IMR-90 (cell line): ENCODE measurements at places on chromosomes 7 and 10. TPM values are rescaled to one million over a fixed set of nuclear protein-coding genes. Genes with fewer than 3 reads are reported as not detected.
A peak's percentile ranks its signal among the peaks of the same experiment; 100 is the strongest.

SUGCT gene
- 5.9 and 7.5 TPM in 2 replicates for total RNA-seq

ZNF117 gene
- total RNA-seq, result 2.9 and 4.4 TPM in 2 replicates

TTYH3 gene
- total RNA-seq, result 5.6 and 6.1 TPM in 2 replicates

ZKSCAN1 gene
- total RNA-seq, result 30.3 and 40.7 TPM in 2 replicates

RELN gene
- 19.4 and 23.7 TPM in 2 replicates for total RNA-seq

CRYGN gene
- total RNA-seq, result not detected in 2 replicates

ZNF735 gene
- total RNA-seq, result not detected in 2 replicates

GRCh38 chr10:78365694-78366093 is 332.0 kb downstream of the RPS24 start:
- peaks cover 72% of the 10 kb centered on the region for H3K27me3 ChIP-seq
- no peaks in the 10 kb centered on the region for H3K36me3 ChIP-seq
- no peak overlapping the region for H3K27ac ChIP-seq
- no peak overlapping the region for H3K4me3 ChIP-seq
- peak; percentile 16 for DNase-seq

DNA sequence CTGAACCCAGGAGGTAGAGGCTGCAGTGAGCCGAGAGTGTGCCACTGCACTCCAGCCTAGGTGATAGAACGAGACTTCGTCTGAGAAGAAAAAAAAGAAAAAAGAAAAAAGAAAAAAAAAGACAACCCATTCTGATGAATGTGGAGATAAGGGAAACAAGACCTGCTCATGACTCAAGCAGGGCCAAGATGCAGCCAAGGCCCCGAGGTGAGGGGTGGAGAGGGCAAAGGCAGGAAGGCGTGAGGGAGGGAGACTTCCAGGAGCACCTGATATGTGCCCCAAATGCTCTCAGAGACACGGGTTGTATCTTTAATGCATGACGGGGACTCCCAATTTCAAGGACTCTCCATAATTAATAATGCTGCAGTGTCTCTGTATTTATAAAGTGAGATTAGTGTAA is 134.6 kb downstream of the PIP4K2A start:
- no peak overlapping the region for H3K4me3 ChIP-seq
- H3K27ac ChIP-seq, result no peak overlapping the region
- no peaks in the 10 kb centered on the region for H3K27me3 ChIP-seq
- DNase-seq, result no peak
- peaks cover 12% of the 10 kb centered on the region for H3K36me3 ChIP-seq

- no peaks in the 10 kb centered on the region for H3K27me3 ChIP-seq
- H3K27ac ChIP-seq, result peak overlapping the region; percentile 17; the same call in 1 of the 2 replicates
- no peak for DNase-seq
- H3K4me1 ChIP-seq, result peaks cover 25% of the 10 kb centered on the region
Measured at GRCh38 chr7:134783294-134784069, 4.0 kb downstream of the CALD1 start.

GRCh38 chr7:100077205-100077604 is 4.3 kb downstream of the ZNF3 start:
- no peak overlapping the region for H3K4me3 ChIP-seq
- H3K27me3 ChIP-seq, result no peaks in the 10 kb centered on the region
- H3K4me1 ChIP-seq, result peaks cover 3% of the 10 kb centered on the region; the same call in 1 of the 2 replicates
- peaks cover 67% of the 10 kb centered on the region for H3K36me3 ChIP-seq
- no peak overlapping the region for H3K27ac ChIP-seq

- H3K27ac ChIP-seq, result no peak overlapping the region
- peaks cover 41% of the 10 kb centered on the region for H3K27me3 ChIP-seq
- no peak for DNase-seq
Measured at GRCh38 chr7:100895956-100896731, 456 bp upstream of the ACHE start.

DNA sequence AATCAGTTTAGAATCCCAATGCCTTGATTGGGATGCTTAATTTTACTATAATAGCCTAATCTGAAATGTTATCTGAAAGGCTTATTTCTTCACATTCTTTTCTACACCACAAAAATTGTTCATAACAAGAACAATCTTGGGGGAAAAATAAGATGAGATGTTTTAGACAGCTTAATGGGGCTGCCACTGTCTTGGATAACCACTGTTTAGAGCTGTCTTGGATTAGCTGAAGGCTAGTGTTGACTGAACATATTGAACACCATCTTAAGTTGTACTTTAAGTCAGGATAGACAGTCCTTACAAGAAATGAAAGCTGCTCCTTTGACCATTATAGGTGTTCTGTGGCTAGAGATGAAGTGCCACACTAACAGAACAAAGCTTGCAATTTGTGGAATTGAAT is 501.3 kb downstream of the GFRA1 start:
- H3K4me3 ChIP-seq, result no peak overlapping the region
- no peak overlapping the region for H3K27ac ChIP-seq
- H3K27me3 ChIP-seq, result no peaks in the 10 kb centered on the region
- no peak for DNase-seq
- H3K36me3 ChIP-seq, result no peaks in the 10 kb centered on the region

DNA sequence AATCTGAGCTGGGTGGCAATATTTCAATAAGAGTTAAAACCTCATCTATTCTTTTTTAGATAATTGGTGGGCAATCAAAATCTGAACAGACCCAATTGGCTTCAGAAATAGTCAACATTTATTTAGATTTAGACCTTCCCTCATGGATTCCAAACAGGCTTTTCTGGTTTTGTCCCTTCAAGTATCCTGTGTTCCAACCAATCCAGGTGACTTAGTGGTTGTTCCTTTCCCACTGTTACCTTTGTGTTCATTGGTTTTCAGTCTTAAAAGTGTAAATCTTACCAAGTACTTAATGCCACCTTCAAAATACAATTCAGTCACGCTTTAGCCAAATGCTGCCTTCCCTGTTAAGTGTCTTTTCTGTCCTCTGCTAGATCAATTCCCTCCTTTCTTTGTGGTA is 85.9 kb downstream of the AHR start:
- no peaks in the 10 kb centered on the region for H3K36me3 ChIP-seq
- no peak overlapping the region for H3K27ac ChIP-seq
- H3K4me3 ChIP-seq, result no peak overlapping the region
- H3K4me1 ChIP-seq, result peaks cover 3% of the 10 kb centered on the region; the same call in 1 of the 2 replicates
- no peaks in the 10 kb centered on the region for H3K27me3 ChIP-seq
- no peak for DNase-seq

DNA sequence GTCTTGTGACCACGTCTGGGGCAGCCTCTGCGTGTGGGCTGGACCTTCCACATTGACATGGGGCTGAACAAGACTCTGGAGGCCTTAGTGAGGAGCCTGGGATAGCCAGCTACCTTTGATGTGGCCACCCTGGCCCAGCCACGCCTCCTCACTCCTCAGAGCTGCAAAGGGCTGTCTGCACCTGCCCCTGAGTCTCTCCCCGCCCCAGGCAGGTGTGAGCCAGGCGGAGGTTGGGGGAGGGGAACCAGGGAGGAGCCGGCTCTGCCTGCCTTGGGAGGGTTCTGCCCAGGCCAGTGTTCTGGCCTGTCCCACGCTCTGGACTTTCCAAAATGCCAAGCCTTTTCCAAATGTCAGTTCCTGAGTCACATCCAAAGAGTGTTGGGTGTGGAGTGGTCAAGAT is 72.2 kb downstream of the GTF2IRD1 start:
- H3K27ac ChIP-seq, result no peak overlapping the region
- H3K36me3 ChIP-seq, result peaks cover 58% of the 10 kb centered on the region
- H3K4me3 ChIP-seq, result no peak overlapping the region

- no peaks in the 10 kb centered on the region for H3K36me3 ChIP-seq
- H3K27ac ChIP-seq, result no peak overlapping the region
- no peaks in the 10 kb centered on the region; the same call in 1 of the 2 replicates for H3K4me1 ChIP-seq
- no peaks in the 10 kb centered on the region for H3K27me3 ChIP-seq
- DNase-seq, result no peak
- H3K4me3 ChIP-seq, result no peak overlapping the region
Measured at GRCh38 chr7:40701836-40702551, 567.2 kb downstream of the SUGCT start.

DNA sequence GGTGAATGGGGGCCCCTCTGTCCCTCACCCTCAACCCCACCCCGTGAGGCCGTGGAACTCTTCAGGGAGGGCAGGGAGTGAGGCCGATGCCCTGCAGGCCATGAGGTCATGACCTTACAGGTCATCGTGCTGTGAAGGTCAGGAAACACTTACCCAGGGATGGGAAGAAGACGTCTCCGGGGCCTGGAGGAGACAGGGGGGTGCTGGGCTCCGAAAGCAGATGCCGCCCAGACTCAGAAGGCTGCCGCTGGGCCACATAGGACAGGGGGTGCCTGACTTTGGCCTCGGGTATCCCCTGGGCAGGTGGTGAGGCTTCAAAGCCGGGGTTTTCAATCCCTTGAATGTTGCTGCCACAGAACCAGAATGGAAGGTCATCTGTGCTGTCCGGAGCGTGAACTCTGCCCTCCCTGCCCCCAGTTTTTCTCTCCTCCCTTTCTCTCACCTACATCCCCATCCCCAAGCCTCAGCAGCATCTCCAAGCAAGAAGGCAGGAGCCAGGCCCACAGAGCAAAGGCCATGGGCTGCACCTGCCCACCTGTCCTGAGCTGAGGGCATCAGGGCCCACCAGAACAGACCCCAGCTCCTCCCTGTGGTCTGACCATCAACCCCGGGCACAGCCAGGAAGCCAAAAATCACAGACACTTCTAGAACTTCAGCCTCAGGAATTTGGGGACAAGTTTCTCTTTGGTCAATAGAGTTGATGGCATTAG is 21.6 kb downstream of the VSIR start:
- H3K4me1 ChIP-seq, result peaks cover 7% of the 10 kb centered on the region; the same call in 1 of the 2 replicates
- H3K27ac ChIP-seq, result no peak overlapping the region
- H3K4me3 ChIP-seq, result no peak overlapping the region
- DNase-seq, result no peak

- DNase-seq, result peak; percentile 77
- H3K27ac ChIP-seq, result no peak overlapping the region
- H3K4me3 ChIP-seq, result no peak overlapping the region
- H3K4me1 ChIP-seq, result 0 out of 2 replicates have a peak, but pooled peaks cover 2% of the 10 kb centered on the region
Measured at GRCh38 chr7:24576171-24577025, 3.1 kb downstream of the PALS2 start.

- DNase-seq, result no peak
- no peaks in the 10 kb centered on the region for H3K36me3 ChIP-seq
- no peak overlapping the region for H3K4me3 ChIP-seq
Measured at GRCh38 chr10:132856869-132857524, 71.0 kb upstream of the NKX6-2 start.

DNA sequence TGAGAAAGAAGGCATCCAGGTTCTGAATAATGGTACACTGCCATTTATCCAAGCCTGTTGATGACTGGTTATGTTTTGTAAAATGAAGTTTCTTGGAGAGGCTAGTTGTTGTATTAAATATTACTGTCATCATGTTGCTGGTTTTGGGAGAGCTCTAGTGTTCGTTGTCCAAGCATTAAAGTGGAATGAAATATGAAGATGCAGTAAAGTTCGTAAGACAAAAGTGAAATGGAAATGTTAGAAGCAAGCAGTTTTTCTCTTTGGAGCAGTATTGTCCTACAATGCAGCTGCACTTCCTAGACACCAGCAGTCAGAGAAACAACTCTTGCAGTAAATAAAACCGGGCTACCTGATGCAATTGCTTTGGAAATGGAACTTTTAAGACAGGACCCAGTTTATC is 156.8 kb upstream of the FZD1 start:
- 0 out of 2 replicates have a peak, but pooled peaks cover 1% of the 10 kb centered on the region for H3K36me3 ChIP-seq
- DNase-seq, result no peak
- peaks cover 2% of the 10 kb centered on the region for H3K4me1 ChIP-seq
- no peak overlapping the region for H3K4me3 ChIP-seq
- H3K27ac ChIP-seq, result no peak overlapping the region
- no peaks in the 10 kb centered on the region for H3K27me3 ChIP-seq

GRCh38 chr7:144588559-144589051 is 185.1 kb upstream of the NOBOX start:
- H3K27me3 ChIP-seq, result no peaks in the 10 kb centered on the region
- DNase-seq, result no peak
- H3K4me1 ChIP-seq, result no peaks in the 10 kb centered on the region
- no peak overlapping the region for H3K27ac ChIP-seq

DNA sequence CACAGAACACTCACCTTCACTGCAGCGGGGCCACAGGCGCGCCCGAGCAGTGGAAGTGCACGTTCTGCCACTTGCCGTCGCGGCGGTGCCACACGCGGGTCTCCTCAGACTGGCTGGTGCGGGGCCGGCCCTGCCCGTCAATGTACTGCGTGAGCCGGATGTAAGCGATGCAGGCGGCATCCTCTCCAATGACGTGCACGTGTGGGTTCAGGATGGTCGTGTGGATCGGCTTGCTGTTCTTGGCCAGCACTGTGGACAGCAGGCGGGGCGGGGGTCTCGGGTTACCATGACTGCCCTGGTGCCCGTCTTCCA is 19.2 kb downstream of the YKT6 start:
- H3K36me3 ChIP-seq, result no peaks in the 10 kb centered on the region; the same call in 1 of the 2 replicates
- peaks cover 24% of the 10 kb centered on the region for H3K27me3 ChIP-seq
- H3K4me1 ChIP-seq, result no peaks in the 10 kb centered on the region
- no peak for DNase-seq
- no peak overlapping the region for H3K4me3 ChIP-seq
- H3K27ac ChIP-seq, result no peak overlapping the region

DNA sequence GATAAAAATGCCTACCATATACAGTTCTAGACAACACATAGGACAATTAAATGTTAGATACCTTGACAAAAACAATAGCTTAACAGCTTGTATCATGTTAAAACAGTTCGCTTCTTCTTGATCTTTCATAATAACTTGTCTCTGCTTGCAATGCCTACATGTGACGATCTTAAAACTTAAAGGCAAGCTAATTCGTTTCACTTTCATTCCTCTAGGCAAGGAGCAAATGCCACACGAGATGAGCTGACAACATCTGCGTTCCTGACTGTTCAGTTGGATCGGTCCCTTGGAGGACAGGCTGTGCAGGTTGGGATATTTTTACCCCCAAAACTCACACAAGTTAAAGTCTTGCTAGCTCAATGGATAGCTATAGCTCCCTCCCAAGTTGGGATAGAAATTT is 51.6 kb upstream of the ARL4A start:
- H3K27me3 ChIP-seq, result no peaks in the 10 kb centered on the region; the same call in 1 of the 2 replicates
- no peak overlapping the region for H3K4me3 ChIP-seq
- no peak overlapping the region for H3K27ac ChIP-seq
- DNase-seq, result no peak
- H3K4me1 ChIP-seq, result no peaks in the 10 kb centered on the region

DNA sequence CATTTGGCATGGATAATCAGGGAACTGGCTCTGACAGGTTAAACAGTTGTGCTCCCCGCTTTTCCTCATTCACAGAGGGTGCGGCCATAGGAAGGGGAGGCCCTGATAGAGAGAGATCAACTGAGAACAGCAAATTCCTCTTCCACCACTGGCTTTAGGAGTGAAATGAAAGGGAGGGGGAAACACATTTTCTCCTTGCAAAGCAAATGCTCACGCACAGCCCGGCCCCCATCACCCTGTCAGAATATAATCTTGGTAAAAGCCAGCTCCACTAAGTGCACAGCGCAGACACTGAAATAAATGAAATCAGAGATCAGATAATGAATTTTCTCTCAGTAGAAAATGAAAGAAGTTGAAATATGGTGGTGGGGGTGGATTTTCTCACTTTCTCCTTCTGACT is 187.2 kb downstream of the GLI3 start:
- H3K27me3 ChIP-seq, result no peaks in the 10 kb centered on the region
- no peak overlapping the region for H3K27ac ChIP-seq
- H3K36me3 ChIP-seq, result peaks cover 18% of the 10 kb centered on the region
- DNase-seq, result no peak
